ENCODE measurements at places on chromosomes 1 and 21. TPM values are rescaled to one million over a fixed set of nuclear protein-coding genes. Genes with fewer than 3 reads are reported as not detected.

TTC39A gene
- total RNA-seq: 1.6 TPM

TOR1AIP2 gene
- total RNA-seq: 57.1 TPM

LPAR3 gene
- total RNA-seq: not detected

TIPRL gene
- total RNA-seq: 29.2 TPM

ATAD3A gene
- 12.2 TPM for total RNA-seq

IFNAR1 gene
- total RNA-seq: 46.2 TPM

C1orf115 gene
- 6.9 TPM for total RNA-seq

C1orf146 gene
- total RNA-seq: not detected

GNG4 gene
- total RNA-seq: 0.32 TPM

CYP4A11 gene
- total RNA-seq: not detected

CR1L gene
- total RNA-seq: 0.19 TPM

UTP25 gene
- 19.1 TPM for total RNA-seq

CR2 gene
- total RNA-seq: 0.19 TPM

PSMD4 gene
- 139 TPM for total RNA-seq

AHCYL1 gene
- total RNA-seq: 64.9 TPM

GRCh38 chr1:244054924-244055263 lies 3.8 kb downstream of the ZBTB18 start:
- no peak for DNase-seq

DNA sequence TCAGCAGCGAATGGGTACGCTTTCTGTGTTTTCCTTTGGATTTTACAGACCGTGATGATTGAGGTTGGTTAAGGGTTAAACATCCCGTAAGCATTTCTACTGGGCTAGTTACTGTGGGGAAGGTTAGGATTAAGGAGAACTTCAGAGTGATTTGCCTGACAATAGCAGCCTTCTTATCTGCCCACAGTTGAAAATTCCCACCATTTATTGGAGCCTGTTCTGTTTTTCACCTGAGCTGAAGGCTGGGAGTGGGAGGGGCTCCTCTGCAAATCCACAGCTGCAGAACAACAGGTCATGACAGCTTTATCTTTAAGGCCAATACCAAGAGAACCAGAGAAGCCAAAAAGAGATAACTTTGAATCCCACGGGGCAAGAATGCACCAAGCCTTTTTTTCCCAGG lies 168.6 kb downstream of the KAZN start:
- DNase-seq: no peak

DNA sequence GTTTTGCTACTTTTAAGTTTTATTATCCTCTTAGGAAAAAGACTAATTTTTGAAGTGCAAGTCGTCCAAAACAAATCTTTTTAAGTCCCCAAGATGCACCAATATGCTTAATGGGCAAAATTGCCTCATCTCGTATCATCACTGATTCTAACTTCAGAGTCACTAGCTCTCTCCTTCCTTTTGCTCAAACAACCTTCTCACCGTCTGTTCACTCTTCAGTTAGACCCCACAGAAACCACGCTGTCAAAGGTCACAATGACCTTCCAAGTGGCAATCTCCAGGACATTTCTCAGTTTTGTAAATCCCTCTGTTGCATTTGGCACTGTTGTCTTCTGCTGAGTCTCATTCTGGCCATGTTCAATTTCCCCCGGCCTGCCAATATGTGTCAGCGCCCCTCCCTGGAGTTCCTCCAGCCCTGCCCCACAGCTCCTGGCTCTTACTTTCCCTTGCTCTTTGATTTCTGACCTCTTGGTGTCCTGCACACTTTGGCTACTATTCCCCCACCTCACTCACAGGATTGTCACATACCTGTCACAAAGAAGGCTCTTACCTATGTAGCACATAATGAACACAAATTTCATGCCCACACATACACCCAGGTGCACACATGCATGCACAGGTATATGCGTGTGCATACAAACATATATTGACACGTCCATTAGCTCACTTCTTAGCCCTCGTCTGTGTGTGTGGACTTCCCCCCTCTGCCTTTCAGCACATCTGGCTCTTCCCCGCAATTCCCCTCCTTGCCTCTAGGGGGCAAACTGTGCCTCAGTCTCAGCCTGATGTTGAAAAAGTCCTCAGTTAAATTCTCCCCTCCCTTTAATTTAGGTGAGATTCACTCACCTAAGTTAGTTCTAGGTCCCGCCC lies 354.0 kb upstream of the DUSP10 start:
- DNase-seq: no peak

- no peak for DNase-seq
Observed at GRCh38 chr1:1181938-1182410, 8.3 kb downstream of the TTLL10 start.

GRCh38 chr1:44016041-44016889 lies 15.0 kb downstream of the SLC6A9 start:
- no peak for DNase-seq

DNA sequence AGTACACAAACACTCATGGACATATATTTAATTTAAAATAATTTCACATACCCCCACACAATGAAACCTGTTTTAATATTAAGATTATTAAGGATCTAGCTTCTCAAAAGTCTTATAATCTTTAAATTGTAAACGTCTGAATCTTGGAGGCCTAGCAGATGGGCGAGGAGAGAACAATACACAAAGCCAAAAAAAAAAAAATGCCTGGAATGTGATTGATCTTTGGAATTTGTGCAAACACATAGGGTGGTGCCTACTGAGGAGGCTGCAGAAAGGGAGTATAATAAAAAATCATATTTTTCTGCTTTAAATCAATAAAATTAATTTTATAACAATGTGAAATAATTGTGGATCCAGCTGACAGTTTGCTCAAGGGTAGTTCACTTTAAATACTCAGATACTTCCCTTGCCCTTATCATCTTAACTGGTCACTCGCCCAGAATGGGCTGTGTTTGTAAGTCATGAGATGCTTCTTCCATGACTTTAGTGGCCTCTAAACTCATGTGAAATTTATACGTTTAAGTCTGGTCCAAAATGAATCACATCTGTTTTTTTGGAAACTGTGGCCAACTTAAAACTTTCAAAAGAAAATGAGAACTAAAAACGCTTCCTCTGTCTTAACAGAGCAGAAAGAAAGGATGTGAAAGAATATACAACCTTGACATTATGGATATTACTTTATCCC lies 802.8 kb upstream of the CXADR start:
- DNase-seq: no peak

DNA sequence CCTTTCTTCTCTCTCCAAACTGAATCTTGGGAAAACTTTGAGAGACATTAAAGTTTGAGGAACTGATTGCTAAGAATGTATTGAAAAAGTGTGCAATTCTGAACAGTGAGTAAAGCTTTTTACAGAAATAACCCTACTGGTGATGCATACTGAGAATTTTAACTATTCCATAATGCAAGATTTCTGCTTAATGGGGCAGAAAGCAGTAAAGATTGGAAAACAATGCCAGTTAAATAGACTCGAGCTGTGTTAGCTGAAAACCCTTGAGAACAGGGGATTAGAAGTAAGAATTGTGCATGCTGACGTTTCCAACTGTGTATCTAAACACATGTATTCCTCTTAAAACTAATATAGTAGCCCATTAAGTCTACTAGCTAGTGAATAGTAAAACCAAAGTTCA lies 1500.2 kb upstream of the PRMT6 start:
- DNase-seq: no peak

DNA sequence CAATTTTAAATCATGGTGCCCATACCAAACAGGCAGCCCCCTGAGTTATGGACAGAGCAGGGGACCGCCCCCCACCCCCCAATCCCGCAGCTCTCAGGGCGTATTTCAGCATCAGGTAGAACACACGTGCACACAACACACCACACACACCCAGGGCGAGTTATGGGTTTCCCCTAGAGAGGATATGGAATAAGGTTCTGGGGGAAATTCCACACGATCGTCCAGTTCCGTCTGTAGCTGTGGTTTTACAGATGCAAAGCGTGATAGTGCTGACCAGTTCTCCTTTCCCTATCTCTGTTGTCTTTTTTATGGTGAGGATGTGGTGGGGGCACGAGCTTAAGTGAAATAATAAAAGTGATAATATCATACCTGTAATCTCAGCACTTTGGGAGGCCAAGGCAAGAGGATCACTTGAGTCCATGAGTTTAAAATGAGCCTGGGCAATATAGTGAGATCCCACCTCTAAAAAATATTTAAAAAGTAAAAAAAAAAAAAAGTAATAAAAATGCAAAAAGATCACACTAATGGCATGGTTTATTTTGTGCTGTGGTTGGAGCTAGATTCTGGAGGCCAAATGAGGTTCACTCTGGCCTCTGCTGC lies 25.1 kb downstream of the C2CD2 start:
- DNase-seq: no peak

- DNase-seq: no peak
Observed at GRCh38 chr1:231020816-231021215, 19.2 kb downstream of the FAM89A start.

GRCh38 chr1:101371259-101371658 lies 134.4 kb downstream of the S1PR1 start:
- DNase-seq: no peak

DNA sequence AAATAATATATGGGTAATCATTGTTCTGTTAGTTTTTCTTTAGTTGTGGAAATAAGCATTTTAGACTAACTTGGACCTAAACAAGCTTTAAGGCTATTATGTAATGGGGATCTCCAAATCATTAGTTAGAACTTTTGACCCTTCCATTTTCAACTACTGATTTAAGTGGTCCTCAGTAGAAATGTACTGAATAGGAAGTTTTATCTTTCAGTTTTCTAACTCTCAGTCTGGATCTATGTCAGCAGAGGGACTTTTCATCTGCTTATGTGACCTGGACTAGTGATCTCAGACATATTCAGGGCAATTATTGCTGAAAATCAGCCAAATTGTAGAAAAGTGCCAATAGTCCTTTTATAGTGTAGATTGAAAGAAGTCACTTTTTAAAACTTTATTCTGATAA lies 56.0 kb downstream of the SASS6 start:
- no peak for DNase-seq

GRCh38 chr1:8495928-8496401 lies 178.1 kb downstream of the SLC45A1 start:
- no peak for DNase-seq

- no peak for DNase-seq
Observed at GRCh38 chr1:110064576-110065337, 5.7 kb downstream of the ALX3 start.

- DNase-seq: no peak
Observed at GRCh38 chr21:37582590-37582989, 216.0 kb downstream of the DYRK1A start.

DNA sequence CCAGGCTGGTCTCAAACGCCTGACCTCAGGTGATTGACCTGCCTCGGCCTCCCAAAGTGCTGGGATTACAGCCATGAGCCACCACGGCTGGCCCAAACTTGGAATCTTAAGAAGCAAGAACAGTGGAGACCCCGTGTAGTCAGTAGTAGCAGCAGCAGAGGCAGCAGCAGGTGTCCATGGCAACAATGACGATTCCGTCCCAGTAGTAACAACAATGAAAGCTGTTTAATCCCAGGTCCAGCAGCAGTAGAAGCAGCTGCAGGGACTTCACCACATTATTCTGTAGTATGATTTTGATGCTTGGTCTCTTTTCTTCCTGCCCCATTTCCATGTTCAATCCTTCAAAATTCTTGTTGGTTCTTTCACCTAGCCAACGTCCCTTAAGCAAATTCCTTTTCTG lies 69.6 kb upstream of the KCTD3 start:
- no peak for DNase-seq

- DNase-seq: peak; percentile 75
Observed at GRCh38 chr21:42461881-42462877, 33.8 kb downstream of the RSPH1 start.

- DNase-seq: no peak
Observed at GRCh38 chr1:192700834-192701271, 64.9 kb downstream of the RGS13 start.

GRCh38 chr1:234722270-234722704 lies 112.3 kb upstream of the IRF2BP2 start:
- DNase-seq: no peak

- DNase-seq: no peak
Observed at GRCh38 chr21:32338209-32338921, 39.7 kb downstream of the MRAP start.

- DNase-seq: no peak
Observed at GRCh38 chr1:205692423-205692822, 12.1 kb upstream of the SLC45A3 start.

GRCh38 chr1:232184561-232185530 lies 445.1 kb downstream of the SIPA1L2 start:
- no peak for DNase-seq

- DNase-seq: no peak
Observed at GRCh38 chr1:233127157-233127556, 168.4 kb downstream of the PCNX2 start.

DNA sequence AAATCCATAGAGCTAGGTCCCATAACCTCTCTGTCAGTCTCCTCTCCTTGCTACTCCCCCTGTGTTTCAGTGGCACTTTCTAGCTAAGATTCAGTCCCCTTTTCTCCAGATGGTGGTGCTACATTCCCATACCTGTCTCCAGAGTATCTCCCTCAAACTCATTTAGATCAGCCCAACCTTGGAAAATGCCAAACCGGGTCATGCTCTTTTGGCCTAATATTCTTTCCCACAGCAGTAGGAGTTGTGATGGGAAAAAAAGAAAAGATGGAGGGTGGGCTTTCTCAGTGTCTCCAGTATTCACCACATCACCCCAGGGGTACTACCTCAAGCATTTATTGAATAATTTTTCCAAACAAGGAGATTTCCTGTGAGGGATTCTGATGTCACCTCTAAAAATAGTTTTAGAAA lies 3.2 kb upstream of the RXFP4 start:
- DNase-seq: no peak

- no peak for DNase-seq
Observed at GRCh38 chr1:213519098-213519497, 468.1 kb downstream of the RPS6KC1 start.

DNA sequence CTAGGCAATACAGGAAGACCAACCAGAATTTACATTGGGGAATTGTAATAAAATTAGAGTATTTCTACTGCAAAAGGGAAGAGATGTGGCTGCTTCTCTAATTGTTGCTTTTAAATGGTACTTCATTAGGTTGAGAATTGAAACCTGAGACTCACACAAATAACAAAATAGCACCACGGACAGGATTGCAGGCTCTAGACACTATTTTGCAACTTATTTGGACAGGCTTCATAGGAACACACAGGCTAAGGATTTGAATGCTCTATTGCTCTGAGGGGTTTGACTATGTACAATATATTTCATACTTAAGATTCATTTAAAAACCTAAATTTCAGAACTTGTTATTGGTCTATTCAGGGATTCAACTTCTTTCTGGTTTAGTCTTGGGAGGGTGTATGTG lies 79.6 kb downstream of the ATP1B1 start:
- no peak for DNase-seq

DNA sequence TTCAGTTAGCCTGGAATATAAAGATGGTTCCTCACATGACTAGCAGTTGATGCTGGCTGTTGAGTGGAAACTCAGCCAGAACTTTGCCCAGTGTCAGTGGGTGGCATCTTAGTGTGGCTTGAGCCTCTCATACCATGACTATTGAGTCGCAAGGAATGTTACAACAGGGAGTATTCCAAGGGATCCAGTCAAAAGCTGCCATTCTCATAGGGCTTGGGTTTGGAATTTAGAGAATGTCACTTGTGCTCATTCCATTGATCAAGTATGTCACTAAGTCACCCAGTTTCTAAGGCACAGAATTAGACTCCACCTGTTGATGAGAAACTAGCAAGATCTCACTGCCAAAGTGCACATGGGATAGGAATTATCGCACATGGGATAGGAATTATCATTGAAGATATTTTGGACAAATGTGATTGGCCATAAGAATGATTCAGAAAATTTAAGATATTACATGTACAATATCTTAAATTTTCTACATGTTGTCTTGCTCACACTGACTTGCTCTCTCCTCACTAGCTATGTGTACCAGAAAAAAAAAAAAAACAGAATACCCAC lies 1290.7 kb upstream of the ADGRL2 start:
- DNase-seq: no peak

GRCh38 chr1:211647711-211648121 lies 27.7 kb downstream of the NEK2 start:
- DNase-seq: no peak
